ENCODE measurements at places on chromosomes 3 and 15. TPM values are rescaled to one million over a fixed set of nuclear protein-coding genes. Genes with fewer than 3 reads are reported as not detected.

DNA sequence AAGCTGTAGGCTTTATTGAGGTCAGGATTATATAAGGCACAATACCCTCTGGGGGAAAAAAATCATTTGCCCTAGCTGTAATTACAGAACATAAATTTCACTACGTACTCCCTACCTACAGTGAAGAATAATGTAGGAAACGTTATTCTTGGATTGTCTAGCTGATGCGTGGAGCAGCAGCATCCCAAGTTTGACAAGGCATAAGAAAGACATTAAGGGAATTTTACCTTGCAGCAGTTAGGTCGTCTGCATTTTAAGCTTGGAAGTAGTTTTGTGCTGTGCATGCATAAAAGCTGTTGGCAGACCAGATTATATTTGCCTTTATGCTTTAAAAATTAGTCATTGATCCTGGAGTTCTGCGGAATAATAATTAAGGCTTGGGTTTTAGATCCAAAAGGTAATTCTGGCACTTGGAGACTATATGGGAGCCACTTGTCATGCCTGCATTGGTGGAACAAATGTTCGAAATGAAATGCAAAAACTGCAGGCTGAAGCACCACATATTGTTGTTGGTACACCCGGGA is 2.2 kb downstream of the EIF4A2 start:
- no peak for DNase-seq

- DNase-seq: no peak
These were observed 80.5 kb downstream of the USF3 start for GRCh38 chr3:113615976-113616375.

- no peak for DNase-seq
These were observed 38.3 kb upstream of the TPM1 start for GRCh38 chr15:63004211-63004610.

GRCh38 chr3:158103081-158103886 is 2.9 kb downstream of the SHOX2 start:
- DNase-seq: peak; percentile 49

TRAIP gene
- 24.4 TPM for total RNA-seq

DNA sequence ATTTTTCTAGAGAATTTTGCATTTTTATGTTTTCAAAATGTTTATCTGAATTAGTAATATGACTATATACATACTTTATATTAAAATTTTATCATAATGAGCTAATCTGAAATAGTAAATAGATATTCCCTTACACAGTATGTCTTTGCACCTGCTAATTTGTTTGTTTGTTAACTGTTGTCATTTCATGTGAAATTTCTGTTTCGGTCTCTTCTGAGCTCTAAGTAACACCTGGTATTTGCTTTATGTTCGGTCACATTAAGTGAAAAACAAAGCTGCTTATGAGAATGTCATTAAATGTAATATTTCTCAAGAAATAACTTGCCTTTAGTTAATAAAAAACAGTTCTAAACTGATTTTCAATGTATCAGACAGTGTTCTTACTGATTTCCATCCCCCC is 61.1 kb downstream of the FNDC3B start:
- no peak for DNase-seq

DNA sequence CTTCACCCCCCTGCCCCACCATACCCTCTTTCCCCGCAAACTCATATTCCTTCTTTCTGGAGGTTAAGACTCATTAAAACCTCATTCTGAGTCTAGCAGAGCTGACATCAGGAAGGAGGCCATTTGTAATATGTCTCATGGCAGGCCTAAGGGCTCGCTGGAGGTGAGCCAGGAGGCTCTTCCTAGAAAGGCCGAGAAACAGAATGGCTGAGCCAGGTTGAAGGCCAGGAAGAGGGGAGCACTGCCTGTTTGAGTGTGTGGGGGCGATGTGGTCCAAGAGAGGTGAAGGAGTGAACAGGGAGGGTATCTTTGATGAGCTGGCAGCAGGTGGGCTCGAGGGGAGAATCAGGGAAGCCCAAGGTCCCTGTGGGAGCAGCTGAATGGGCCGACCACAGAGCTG is 317.3 kb downstream of the TLE3 start:
- DNase-seq: no peak

DNA sequence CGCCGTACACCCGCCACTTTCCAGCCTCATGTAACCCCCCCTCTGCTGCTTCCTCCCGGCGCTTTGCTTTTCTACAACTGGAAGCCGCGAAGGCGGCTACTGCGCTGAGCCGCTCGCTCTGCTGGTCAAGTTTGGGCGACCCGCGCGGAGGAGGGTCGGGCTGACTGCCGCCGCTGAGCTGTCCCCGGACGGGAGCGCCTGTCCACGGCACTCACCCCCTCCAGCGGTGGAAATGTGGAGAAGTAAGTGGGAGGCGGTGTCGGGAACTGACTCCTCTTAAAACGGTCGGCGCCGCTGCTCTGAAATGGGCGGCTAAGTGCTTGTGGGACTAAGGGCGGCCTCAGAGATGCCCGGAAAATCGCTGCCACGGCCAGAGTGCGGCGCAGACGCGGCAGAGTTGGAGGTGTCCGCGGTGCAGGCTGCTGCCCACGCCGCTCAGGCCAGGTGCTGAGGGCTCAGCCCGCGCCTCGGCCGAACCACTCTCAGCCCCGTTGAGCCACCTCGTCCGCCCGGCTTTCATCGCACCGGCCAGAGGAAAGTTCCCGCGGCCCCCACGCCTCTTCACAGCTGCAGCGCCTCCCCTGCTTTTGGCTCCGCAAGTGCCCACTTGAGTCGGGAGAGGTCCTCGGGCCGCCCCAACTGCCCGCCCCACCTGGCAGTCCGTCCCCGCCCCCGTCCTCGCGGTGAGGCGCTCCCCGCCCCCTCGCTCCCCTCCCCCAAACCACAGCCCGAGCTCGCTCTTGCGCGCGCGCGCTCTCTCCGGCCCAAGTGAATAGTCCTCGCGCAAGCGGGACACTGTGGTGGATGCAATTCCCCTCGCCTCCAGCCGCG is at the start of gene EPHA6:
Gene EPHA6 (plus strand): TSS at position 775 of the 831 bp plus-strand sequence.
- peak; percentile 41 for DNase-seq

CDAN1 gene
- total RNA-seq: 33.2 TPM

DNA sequence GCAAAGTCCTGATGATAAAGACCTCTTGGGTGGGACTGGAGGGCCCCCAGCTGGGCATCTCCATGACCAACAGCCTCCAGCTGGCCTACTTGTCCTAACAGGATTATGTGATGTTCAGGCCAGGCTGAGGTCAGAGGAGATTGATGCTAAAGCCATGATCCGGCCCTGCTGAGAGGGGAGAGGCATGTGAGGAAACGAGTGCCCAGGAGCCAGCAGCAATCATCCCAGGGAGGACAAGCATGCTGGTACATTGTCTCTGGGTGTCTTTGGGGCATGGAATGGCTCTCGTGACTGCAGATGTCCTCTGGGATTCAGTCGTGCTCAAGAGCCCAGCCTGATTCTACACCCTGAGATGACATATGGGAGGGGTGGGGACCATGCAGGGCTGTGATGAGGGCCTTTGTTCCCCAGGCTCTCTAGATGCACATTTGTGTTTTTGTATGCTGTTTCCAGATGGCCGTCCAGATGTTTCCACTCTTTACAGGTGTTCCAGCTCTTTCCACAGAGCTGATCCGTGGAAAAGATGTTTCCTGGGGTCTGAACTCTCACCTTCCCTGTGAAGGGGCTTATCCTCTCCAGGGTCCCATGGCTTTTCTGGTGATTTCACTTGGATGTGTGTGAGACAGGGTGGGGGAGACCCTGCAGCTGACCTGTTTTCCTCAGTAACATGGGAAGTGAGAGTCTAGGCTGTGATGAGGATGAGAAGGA is 20.2 kb downstream of the SLC24A1 start:
- DNase-seq: no peak

ADGRG7 gene
- total RNA-seq: not detected

- DNase-seq: no peak
These were observed 1.3 kb downstream of the BNIP2 start for GRCh38 chr15:59687836-59688235.

DNA sequence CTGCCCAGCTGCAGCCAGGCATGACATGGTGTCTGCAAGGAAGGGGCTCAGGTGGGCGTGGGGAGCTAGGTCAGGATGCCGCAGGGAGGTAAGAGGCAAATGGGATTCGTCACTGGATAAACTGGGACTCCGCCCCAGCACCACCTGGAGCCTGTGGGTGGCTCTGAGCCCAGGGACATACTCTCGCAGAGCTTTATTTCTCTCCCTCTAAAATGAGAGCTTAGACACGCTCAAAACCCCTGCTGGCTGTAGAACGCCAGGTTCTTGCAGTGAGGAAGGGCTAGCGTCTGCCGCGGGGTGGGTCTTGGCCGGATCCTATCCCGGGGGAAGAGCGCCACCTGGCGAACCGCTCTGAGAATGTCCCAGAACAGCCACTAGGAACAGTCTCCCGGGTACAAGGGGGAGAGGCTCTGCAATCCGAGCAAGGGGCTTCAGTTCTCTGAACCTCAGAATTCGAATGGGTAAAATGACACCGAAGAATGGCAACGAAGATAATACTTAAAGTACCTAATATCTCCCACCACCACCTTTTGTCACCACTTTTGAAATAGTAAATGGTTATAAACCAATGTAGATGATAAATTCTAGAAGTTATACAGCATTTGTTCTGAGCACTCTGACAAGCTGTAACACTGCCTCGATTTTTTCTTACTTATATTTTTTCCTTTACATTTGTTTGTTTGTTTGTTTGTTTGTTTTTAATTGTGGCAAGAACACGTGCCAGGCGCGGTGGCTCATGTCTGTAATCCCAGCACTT is 53.2 kb upstream of the SRGAP3 start:
- peak; percentile 85 for DNase-seq

DNA sequence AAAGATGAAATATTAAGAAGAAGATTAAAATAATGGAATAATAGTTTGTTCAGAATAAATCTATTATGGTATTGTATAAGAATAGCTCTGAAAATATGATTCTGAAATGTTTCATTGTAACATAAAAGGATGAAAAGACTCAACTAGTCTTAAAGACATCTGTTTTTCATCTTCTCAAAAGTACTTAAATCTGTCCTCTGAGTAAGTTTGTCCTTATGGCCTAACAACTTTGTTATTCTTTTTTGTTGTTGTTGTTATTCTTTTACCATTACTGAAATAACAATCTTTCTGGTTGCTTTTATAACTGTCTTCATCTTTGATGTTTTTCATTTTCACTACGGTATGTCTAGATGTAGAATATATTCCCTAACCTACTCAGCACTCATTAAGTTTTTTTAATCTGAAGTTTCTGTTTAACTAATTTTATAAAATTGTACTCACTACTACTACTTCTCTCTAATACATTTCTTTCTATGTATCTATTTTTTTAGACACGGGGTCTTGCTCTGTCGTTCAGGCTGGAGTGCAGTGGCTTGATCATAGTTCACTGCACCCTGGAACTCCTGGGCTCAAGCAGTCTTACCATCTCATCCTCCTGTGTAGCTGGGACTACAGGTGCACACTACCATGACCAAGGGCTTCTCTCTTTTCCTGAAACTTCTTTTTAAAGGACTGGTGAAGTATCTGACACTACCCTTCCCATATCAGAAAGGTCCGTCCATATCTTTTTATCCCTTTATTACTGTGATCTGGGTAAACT is 240.7 kb downstream of the PCCB start:
- no peak for DNase-seq

DNA sequence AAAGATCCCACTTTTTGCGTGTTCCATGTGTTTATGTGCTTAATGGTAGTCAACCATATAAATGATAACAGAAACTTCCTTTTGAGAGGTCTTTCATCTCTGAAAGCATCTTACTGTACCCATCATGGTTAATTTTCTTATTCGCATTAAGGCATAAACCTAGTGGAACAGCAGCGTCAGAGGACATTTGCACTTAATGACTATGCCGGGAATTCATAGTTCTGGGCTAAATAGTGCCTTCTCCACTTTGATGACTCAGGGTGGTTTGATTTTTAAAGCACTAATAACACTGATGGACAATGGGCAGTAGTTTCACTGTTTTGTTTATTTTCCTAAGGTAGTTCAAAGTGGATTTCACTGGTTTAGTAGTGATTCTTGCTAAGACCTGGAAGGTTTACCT is 455.3 kb downstream of the DIPK2A start:
- no peak for DNase-seq

DNA sequence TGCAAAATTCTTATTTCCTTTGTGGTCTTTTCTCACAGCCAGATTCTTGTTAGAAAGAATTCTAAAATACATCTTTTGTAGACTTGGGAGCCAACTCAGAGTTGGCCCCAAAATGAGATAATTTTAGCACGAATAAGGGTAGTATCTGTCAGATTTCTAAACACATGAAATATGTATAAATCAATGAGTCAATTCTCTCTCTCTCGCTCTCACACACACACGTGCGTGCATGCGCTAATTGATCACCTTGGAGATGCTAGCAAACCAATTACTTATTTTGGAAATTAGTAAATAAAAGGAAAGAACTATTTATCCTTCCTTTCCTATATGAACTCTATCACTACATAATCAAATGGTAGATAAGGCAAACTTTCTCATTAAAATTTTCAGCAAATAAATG is 32.9 kb upstream of the PIK3R4 start:
- DNase-seq: no peak

- DNase-seq: no peak
These were observed 357.5 kb upstream of the TMCO5A start for GRCh38 chr15:37576952-37577351.

SLC51A gene
- total RNA-seq: not detected

TLE3 gene
- 87.9 TPM for total RNA-seq

FEZF2 gene
- total RNA-seq: not detected

DNA sequence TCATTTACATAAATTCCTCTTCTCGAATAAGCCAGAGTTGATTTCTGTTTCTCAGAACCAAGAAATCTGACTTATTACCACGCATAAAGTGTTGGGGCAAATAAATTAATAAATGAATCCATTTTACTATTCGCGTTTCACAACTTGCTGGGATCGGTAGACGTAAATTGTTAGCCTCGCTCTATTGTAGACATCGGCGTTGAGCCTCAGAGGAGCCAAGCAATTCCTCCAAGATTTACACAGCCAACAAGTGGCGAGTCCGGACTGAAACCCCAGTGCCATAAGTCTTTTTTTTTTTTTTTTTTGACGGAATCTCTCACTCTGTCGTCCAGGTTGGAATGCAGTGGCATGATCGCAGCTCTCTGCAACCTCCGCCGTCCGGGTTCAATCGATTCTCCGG is 8.9 kb downstream of the KLHL6 start:
- DNase-seq: no peak

TEX55 gene
- not detected for total RNA-seq

SNURF gene
- 27.3 TPM for total RNA-seq

- DNase-seq: no peak
These were observed 8.0 kb upstream of the CTXND1 start for GRCh38 chr15:80259942-80260510.

DNA sequence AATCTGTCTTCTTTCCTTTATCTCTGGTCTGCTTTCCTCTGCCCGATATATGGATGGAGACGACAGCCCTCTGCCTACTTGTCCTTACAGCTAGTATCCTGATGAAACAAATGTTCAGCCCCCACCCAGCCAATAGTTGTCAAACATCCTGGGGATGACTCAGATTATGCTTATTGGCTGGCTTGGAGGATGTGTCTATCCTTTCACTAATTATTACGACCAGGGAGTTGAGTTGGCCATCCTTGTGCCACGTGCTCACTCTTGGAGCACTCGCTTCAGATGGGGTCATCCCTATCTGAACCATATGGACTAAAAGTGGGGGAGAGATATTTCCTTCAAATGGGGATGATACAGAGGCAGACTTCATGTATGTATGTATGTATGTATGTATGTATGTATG is 6.4 kb upstream of the MAP3K13 start:
- DNase-seq: no peak

Measured in activated naive CD8-positive, alpha-beta T cell treated with anti-CD3 and anti-CD28 coated beads, Interleukin-2, amount 10 ng/mL, durations not matched to agents 7 days and 5 days (primary cell).